ENCODE measurements at places on chromosomes 13 and 19. TPM values are rescaled to one million over a fixed set of nuclear protein-coding genes. Genes with fewer than 3 reads are reported as not detected.

DNA sequence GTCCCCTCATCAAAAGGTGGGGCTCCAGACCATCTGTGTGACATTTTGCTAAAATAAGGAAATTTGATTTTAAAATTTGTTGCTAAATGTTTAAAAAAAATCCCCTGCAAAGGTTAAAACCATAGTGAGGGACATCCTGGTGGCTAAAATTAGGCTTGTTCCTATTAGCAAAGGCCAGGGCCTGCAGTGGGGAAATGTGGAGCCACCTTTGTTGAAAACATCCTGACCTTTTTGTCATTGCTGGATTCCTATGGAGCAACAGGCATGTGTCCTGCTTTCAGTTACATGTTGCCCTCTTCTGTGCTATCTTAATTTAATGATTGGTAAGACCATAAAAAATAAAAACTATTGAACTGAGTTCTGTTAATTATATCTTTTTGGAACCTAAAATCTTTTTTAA is 524.3 kb downstream of the KCTD12 start:
- H3K27ac ChIP-seq = no peak overlapping the region
- H3K36me3 ChIP-seq = no peaks in the 10 kb centered on the region
- H3K4me1 ChIP-seq = no peaks in the 10 kb centered on the region
- no peaks in the 10 kb centered on the region for H3K27me3 ChIP-seq
- DNase-seq = no peak

- H3K4me1 ChIP-seq = peaks cover 15% of the 10 kb centered on the region
- DNase-seq = no peak
- no peaks in the 10 kb centered on the region for H3K27me3 ChIP-seq
These were observed 25.0 kb downstream of the LRCH1 start for GRCh38 chr13:46577696-46578589.

DNA sequence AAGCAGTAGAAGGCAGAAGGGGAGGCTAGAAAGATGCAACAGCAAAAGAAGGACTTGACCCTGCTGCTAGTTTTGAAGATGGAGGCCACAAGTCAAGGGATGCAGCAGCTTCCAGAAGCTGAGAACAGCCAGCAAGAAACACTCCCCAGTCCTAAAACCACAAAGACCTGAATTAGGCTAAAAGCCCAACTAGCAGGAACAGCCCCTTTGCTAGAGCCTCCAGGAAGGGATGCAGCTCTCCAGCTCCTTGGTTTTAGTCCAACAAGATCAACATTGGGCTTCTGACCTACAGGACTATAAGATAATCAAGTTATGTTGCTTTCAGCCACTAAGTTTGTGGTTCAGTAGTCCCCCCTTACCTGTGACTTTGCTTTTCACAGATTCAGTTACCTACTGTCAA is 10.5 kb upstream of the LATS2 start:
- no peak overlapping the region for H3K27ac ChIP-seq
- H3K4me3 ChIP-seq = no peak overlapping the region
- peaks cover 12% of the 10 kb centered on the region for H3K4me1 ChIP-seq

The SULT2A1 gene
- total RNA-seq = not detected

DNA sequence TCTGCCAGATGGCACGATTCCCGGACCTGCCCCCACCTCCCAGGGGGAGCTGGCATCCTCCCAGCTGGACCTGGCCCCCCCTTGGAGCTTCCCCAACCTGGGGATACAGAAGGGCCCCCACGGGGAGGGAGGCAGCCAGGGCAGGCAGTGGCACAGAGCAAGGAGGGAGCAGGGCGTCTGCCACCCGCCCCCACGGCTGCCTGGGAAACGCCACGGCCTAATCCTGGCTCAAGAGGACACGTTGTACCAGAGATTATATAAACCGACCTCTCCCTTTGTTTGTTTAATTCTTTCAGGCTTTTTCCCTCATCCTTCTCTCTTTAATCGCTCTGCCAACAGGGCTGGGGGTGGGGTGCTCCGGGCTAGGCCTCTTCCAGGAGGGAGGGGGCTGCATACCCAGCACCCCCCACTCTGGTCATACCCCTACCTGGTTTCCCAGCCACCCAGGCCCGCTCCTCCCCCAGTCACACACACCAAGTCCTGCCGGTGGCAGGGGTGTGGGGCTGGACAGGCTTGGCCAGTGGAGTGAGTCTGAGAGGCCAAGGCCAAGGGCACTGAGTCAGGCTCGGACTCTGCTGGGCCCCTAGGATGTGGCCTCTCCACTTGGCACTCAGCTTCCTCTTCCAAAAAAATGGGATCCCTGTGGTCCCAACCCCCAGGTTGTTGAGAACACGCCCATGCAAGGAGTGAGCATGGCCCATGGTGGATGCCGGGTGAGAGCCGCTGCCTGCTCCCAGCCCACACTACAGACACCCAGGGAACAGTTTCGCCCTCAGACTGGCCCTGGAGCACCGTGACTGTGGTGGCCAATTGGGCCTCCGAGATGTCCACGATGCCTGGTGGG is 29.5 kb upstream of the NFIC start:
- no peaks in the 10 kb centered on the region for H3K27me3 ChIP-seq
- DNase-seq = no peak
- H3K36me3 ChIP-seq = no peaks in the 10 kb centered on the region
- peaks cover 9% of the 10 kb centered on the region for H3K4me1 ChIP-seq
- H3K4me3 ChIP-seq = no peak overlapping the region

DNA sequence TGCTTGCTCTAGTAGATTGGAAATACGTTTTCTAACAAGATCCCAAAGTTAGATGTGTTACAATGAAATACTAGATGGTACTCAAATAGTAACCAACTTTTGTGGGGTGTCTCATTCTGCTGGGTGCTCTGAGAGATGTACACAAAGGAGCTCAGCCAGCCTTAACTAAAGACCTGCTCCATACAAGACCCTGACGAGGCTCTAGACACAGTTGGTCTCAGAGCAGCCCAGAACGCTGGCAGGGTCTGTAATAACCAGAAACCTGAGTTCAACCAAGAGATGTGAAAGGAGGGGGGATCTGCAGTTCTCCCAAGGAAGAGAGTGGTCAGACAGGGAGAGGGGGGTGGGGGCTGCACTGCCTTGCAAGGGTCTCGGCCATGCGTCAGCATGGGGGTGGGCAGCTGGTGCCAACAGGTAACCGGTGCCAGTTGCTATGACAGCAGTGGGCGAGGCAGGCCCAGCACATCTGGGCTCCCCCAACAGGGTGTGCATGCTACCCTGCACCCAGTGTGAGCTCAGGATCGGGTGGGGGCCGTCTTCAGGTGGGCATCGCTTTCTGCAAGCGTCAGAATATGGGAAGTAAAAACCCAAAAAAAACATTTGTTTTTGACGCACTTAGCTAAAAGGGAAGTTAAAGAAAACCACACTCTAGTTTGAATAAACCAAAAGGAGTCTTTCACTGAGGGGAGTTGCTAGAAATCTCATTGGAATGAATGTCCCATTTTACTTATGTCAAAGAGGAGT is 68.0 kb upstream of the GPR183 start:
- no peaks in the 10 kb centered on the region for H3K36me3 ChIP-seq
- peak overlapping the region; percentile 15 for H3K4me3 ChIP-seq
- H3K27ac ChIP-seq = peak overlapping the region; percentile 33
- DNase-seq = peak; percentile 37
- H3K27me3 ChIP-seq = no peaks in the 10 kb centered on the region
- H3K4me1 ChIP-seq = peaks cover 90% of the 10 kb centered on the region
